NCI-H1694 (cell line): ENCODE measurements at places on chromosomes 11 and 22.

- DNase-seq = no peak
Observed at GRCh38 chr11:113705871-113706655, at the start of gene TMPRSS5. TSS of gene TMPRSS5 (minus strand) at chr11:113706308. CDS start at chr11:113706224, 84 bp downstream.

GRCh38 chr22:29030618-29031226, 30.9 kb downstream of the C22orf31 start:
- no peak for DNase-seq

- DNase-seq = no peak
Observed at GRCh38 chr11:68691402-68691784, 7.0 kb downstream of the GAL start.

GRCh38 chr22:42937164-42937843, 77.6 kb downstream of the PACSIN2 start:
- DNase-seq = no peak

- no peak for DNase-seq
Observed at GRCh38 chr11:58926251-58926650, 13.0 kb upstream of the GLYATL1 start.

DNA sequence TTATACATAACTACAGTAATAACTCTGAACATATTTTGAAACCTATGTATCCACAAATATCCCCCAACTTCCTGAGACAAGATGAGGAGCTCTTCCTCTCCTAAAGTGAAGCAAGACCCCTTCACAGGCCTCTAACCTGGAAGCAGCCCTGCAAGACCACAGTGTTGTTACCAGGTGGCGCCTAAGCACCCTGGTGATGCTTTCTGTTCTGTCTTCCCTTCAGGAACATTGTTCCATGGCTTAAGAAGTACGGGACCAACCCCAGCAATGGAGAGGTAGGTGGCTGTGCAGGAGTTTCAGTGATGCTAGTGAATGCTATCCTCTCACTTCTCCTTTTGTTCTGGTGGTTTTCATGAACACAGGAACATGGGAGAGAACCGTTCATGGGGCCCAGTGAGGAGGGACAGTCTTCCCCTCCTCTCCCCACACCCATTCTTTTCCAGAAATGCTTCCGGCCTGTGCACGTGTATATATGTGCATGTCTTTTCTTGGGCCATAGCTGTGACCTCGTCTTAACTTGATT, 6.4 kb downstream of the PPIL2 start:
- no peak for DNase-seq

DNA sequence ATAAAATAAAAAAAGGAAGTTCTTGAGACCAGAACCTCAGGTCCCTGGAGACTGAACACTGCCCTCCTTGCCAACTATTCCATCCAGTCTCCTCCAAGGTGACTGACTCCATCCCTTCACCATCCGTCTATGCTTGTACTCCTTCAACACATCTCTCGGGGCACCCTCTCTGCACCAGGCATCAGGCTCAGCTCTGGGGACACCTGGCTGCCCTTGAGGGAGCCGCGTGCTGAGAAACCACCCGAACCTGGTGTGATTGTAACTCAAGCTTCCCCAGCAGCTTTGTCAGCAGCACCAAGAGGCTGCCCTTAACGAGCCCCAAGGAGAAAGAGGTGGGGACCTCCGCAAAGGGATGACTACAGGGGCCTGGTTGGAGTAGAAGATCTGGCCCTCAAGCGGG, 1.7 kb downstream of the PTPN5 start:
- no peak for DNase-seq

GRCh38 chr22:17607891-17608521, 20.5 kb downstream of the ATP6V1E1 start:
- no peak for DNase-seq
